ENCODE measurements at places on chromosomes 12 and 14. TPM values are rescaled to one million over a fixed set of nuclear protein-coding genes. Genes with fewer than 3 reads are reported as not detected.

RHOJ gene
- total RNA-seq: 0.43 TPM

LRRK2 gene
- total RNA-seq: 1.3 TPM

RDH12 gene
- total RNA-seq: under 0.01 TPM

DNA sequence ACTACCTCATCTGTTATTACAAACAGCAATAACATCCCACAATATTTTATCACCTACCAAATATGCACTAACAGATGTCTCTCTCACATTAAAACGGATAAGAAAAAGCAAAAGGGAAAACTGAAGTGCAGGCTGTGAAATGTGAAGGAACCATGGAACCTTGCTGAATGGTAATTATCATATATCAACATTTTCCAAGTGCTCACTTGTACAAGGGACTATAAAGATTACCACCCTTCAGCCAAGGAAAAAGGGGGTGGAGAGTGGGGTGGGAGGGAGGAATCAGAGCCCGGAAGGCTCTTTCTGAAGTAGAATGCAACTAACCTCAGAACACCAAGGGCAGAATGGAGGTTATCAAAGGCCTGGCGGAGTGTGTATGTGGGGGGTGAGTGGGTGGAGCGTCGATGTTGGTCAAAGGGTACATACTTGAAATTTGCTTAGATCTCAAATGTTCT is 1.2 kb downstream of the SNX6 start:
- peak; percentile 49 for DNase-seq

TAS2R30 gene
- total RNA-seq: 9.1 TPM

GRCh38 chr12:58503731-58504130 is 416.6 kb downstream of the LRIG3 start:
- DNase-seq: no peak

GRCh38 chr12:114400361-114400811 is 5.6 kb downstream of the TBX5 start:
- peak; percentile 53 for DNase-seq

DNA sequence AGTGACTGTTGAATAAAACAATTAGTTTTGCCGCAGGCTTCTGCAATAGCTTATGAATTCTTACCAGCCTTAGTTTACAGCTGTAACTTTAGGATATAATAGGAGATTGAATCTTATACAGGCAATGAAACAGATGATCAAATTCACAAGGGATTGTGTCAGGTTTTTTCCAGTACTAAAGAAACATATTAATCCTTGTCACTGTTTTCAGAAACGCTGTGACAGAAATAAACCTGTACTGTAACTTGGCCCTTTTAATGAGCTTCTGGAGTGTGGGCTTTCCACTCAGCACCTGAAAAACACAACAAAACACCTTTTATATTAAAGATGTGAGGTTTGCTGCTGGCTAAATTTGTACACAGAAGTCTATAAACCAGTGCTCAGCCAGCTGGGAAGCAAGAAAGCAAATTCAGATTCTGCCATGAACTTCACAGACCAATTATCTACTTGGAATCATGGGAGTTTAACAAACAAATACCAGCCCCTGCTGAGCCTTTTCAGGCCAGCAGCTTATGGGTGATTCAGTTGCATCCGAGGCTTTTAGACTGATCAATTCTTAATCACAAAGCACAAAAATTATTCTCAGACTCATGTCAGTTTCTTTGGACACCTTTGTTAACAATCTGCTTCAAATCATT is 109.5 kb downstream of the FOXG1 start:
- no peak for DNase-seq

DNA sequence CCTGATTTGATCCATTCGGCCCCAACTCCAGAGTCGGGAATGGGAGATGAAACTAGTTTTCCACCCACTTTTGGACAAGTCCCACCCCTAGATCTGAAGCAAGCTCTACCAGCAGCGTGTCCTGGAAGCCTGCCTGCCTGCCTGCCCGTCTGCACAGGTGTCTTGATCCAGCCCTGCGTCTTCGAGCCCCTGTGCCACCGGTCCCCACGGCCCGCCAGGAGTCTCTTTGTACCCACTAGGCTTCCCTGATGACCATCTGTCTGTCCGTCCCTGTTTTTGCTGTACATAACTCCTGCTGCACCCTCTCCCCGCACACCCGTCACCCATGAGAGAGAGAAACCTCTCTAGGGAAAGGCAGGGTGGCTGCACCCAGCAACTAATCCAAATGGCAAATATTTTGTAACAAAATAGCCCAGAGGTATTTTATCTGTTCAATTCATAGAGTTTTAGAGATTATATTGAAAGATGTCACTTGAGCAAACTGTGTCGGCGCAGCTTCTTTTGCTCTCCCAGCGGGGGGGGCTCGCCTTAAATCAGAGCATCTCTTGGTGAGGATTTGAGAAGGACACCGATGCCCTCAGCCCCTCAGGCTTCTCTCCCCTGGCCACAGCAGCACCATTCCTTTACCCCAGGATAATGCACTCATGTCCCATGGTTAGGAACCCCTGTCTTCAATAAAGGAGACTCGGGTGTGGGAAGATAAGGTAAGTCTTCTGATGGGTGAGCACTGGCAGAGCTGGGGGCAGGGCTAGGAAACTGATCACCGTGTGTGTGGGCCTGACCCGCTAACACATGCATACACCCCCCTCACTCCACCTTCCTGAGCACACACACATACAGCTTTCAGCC is 35.8 kb downstream of the SLC6A12 start:
- no peak for DNase-seq

All from fibroblast of villous mesenchyme (primary cell).